ENCODE measurements at places on chromosomes 6 and 20.

GRCh38 chr6:33420491-33421343, 852 bp downstream of the SYNGAP1 start:
- no peak for DNase-seq

GRCh38 chr20:4161401-4162251, 146.3 kb upstream of the RNF24 start:
- DNase-seq, result no peak

- no peak for DNase-seq
These were observed 32.3 kb downstream of the MOXD1 start for GRCh38 chr6:132368916-132369481.

- DNase-seq, result no peak
These were observed 132.2 kb downstream of the GPX5 start for GRCh38 chr6:28657769-28658465.

DNA sequence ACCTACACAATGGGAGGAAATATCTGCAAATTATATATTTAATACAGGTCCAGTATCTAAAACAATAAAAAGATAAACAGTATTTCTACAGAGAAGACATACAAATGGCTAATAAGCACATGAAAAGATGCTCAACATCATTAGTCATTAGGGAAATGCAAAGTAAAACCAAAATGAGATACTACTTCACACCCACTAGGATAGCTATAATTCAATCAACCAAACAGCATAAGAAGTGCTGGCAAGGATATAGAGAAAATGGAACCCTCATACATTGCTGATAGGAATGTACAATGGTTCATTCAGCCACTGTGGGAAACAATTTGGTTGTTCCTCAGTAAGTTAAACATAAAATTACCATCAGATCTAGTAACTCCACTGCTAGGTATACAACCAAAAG, 48.7 kb downstream of the NUDT3 start:
- DNase-seq, result no peak

DNA sequence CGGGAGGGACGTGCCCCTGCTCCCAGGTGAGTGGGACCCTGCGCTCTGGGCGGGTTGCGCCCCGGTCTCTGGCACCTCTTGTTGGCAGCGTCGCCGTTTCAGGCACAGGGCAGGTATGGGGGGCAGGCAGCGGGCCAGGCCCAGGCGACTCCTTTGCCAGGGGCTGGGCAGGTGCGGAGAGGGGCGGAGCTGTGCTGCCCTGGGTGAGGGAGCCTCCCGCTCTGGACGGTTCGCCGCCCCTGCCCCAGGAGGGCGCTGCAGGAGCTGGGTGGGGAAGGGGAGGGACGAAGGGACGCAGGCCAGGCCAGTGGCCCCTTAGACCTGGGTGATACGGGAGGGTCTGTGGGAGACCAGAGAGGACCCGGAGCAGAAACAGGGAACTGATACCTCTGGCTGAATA, 663.9 kb upstream of the DEFB115 start:
- DNase-seq, result no peak

DNA sequence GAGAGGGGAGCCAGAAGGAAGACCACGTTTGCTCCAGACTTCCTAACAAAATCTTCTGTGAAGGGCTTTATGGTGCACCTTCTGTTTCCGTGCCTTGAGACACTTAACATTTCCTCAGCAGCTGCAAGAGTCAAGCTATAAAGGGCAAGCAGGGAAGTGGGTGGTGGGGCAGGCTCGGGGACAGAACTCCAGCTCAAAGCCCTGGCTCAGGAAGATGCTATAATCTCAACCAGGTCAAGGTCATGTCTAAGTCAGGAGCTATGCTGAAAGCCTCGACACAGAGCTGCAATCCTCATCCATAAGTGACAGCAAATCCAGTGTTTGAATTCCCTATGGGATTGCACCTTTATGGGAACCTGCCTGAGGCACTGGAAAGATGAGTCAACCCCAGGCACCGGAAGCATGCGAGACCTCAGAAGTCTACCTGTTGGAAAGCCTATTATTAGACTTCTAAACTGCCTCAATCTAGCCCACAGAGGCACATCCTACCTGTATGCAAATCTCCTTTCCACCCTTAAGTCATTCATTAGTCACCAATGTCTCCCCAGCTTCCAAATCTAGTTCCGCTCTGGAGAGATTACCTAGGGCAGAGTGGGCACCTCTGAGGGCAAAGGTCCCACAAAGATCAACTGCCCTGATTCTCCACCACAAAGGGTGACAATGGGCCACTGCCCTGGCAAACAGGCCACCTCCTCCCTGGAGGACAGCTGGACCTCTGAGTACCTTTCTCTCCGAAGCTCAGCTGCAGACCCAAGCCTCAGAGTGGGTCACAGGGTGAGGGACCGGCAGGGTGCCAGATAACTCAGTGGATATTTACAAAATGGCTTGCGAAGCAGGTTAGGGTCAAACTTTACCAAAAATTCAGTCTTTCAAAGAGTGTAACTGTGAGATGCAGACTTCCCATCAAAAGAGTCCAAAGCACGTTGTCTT, 287.0 kb downstream of the CDC5L start:
- DNase-seq, result no peak

- no peak for DNase-seq
These were observed 28.2 kb downstream of the CBFA2T2 start for GRCh38 chr20:33518071-33518470.

DNA sequence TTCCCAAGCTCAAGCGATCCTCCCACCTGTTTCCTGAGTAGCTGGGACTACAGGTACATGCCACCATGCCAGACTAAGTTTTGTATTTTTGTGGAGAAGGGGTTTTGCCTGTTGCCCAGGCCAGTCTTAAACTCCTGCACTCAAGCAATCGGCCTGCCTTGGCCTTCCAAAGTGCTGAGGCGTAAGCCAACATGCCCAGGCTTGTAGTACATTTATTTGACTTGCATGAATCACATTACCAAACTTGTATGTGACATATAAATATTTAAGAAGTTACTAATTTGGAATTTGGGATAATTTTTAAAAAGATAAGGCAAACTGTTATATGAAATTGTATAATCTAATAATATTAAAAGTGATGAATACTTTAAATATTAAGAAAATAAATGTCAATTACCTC, 157.6 kb downstream of the MCHR2 start:
- no peak for DNase-seq
